DMS 273 treated with DMSO at 0.1 percent for 48 hours (cell line): ENCODE measurements at places on chromosomes 5 and 9.

GRCh38 chr9:124105266-124105665 is 93.7 kb downstream of the LHX2 start:
- DNase-seq: no peak

DNA sequence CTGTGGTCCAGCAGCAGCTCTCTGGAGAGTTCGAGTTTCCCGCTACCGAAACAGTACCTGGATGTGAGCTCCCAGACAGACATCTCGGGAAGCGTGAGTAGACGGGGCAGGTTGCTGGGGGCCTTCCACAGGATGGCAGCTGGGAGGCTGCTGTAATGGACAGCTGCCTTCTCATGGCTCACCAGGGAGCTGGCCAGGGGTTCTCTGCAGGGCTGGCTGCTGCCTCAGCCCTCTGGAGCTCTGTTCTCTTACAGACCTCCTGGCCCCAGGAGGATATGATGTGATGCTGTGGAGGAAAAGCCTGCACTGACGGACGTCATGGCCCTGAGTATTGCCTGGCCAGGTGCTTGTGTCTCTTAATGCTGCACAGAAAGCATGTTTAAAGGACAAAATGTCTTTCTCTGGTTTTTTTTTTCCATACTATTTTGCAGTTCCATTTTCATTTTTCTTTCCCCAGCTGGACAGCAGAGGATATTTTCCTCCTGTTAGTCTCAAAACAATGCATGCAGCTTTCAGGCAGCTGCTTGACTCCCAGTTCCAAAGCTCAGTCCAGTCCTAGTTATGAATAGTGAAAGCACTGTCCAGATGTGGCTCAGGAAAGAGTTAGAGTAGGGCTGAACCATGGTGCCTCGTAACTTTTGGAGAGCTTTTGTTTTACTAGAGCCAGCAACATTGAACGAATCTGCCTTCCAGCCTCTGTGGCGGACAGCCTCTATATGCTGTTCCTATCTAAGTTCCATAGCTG is 77.5 kb upstream of the RARS1 start:
- DNase-seq: no peak

- DNase-seq: no peak
Observed at GRCh38 chr9:138048184-138048583, 170.6 kb downstream of the CACNA1B start.

GRCh38 chr5:159223469-159223868 is 14.1 kb upstream of the RNF145 start:
- DNase-seq: no peak

DNA sequence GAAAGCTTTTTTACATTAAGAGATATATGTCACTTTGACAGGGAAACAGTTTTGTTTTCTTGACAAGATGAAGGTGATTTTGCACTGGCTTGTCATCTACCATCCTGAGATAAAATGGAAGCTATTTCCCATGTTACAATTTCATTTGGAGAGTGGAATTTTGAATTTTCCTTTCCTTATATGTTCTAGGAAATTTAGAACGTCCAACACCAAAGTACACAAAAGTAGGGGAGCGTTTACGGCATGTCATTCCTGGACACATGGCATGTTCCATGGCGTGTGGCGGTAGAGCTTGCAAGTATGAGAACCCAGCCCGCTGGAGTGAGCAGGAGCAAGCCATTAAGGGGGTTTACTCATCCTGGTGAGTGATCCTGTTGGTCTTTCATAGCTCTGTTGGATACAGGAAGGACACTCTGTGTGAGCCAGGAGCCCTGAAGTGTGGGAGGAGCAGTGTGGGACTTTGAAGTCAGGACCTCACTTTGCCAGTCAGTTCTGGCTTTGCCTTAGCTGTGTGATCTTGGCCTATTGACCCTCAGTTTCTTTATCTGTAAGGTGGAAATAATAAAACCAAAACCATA is 887 bp downstream of the PTPDC1 start:
- DNase-seq: no peak
